ENCODE measurements at places on chromosomes 16 and 17. TPM values are rescaled to one million over a fixed set of nuclear protein-coding genes. Genes with fewer than 3 reads are reported as not detected.

FBXO39 gene
- total RNA-seq = 3.7 TPM

KIF2B gene
- not detected for total RNA-seq

IL17C gene
- total RNA-seq = not detected

TNFRSF17 gene
- not detected for total RNA-seq

ZPBP2 gene
- not detected for total RNA-seq

SLC38A8 gene
- not detected for total RNA-seq

IGFALS gene
- total RNA-seq = not detected

MARCHF10 gene
- total RNA-seq = not detected

- DNase-seq = no peak
Measured at GRCh38 chr17:73952480-73953205, 250.8 kb upstream of the RPL38 start.

GRCh38 chr16:48955837-48956236 is 325.8 kb downstream of the CBLN1 start:
- DNase-seq = no peak

DNA sequence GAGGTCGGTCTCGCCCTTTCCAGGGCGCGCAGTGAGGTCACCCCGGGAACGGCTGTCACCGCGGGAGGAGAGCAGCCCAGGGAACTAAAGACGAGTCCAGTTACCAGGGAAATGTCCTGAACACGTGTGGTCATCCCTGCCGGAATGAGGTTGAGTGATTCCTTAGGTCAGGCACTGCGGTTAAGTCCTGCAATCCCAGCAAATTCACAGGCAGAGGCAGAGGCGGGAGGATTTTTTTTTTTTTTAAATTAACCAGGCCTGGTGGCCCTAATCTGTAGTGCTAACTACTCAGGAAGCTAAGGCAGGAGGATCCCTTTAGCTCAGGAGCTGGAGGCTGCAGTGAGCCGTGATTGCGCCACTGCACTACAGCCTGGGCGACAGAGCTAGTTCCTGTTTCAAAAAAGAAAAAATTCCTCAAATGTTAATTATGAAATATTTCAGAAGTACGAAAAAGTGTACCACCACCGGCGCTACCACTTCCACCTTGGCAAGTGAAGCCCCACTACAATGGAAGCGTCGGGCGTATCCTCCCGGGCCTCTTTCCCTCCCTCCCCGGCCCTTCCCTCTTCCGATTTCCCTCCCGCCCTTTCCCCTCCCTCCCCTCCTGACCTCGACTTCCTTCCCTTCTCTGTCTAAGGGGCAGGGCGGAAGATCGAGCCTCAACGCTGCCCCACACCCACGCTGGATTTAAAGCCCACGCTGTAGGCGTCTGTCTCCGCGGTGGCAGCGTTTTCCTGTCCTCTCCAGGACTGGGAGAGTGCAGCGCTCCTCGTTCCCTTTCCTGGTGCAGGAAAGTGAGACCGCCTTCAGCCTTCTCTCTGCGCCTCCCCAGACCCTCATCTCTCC is 27.3 kb downstream of the SLFN11 start:
- DNase-seq = peak; percentile 56

- DNase-seq = no peak
Measured at GRCh38 chr17:44280392-44280937, 12.5 kb upstream of the SLC4A1 start.

DNA sequence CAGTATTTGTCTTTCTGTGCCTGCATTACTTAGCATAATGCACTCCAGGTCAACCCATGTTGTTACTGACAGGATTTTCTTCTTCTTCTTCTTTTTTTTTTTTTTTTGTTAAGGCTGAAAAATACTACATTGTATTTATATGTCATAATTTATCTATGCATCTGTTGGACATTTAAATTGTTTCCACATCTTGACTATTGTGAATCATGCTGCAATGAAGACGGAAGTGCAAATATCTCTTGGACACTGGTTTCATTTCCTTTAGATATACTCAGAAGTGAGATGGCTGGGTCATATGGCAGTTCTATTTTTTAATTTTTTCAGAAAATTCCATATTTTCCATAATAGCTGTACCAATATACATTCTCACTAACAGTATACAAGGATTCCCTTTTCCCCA is 272.7 kb upstream of the PMFBP1 start:
- no peak for DNase-seq

GRCh38 chr17:82502207-82502606 is 17.3 kb upstream of the FOXK2 start:
- no peak for DNase-seq

DNA sequence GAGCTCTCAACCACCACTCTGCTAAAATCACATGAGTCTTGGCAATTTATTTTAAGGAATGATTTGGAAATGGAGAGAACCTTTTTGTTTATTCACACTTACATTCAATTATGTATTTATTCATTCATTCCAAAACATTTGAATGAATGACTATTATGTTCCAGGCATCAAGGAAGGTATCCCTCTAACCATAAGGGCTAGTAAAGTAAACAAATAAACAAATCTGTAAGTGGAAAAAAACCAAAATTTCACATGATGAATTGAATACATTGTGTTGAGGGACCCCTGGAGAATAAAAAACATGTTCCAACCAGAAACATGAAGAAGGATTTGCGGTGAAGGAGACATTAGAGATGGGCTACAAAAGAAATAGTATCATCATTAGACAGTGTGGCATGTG is 677.8 kb downstream of the TOX3 start:
- no peak for DNase-seq

GRCh38 chr16:83301971-83302370 is 505.8 kb upstream of the HSBP1 start:
- DNase-seq = peak; percentile 30

DNA sequence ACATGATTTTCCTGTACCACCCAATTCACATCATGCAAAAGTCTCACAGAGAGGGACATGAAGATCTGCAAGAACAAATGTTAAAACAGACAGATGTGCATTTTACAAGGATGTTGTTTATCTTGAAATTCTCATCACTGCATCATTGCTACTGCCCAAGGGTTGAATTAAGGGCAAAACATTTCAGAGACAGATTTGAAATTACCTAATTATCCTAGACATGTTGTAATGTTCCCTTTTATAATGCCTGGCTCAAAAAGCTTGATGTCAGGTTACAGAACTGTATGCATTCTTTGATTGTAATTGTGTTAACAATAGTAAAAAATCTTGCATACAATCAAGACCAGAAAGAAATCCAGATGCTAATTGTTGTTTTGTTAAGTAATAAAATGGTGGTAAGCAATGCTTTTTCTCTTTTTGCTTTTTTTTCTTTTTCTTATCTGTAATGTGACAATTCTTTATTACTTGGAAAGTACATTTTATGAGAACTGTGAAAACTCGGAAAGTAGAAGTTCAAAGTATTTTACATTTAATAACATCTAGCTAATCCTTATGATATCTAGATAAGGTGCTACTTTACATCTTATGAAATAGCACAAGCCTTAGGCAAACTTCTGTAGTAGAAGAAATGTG is 3.6 kb upstream of the DUSP14 start:
- no peak for DNase-seq

DNA sequence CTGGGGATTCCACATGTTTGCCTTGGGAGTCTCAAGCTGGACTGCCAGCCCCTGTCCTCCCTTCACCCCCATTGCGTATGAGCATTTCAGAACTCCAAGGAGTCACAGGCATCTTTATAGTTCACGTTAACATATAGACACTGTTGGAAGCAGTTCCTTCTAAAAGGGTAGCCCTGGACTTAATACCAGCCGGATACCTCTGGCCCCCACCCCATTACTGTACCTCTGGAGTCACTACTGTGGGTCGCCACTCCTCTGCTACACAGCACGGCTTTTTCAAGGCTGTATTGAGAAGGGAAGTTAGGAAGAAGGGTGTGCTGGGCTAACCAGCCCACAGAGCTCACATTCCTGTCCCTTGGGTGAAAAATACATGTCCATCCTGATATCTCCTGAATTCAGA is 28.9 kb downstream of the CDRT15 start:
- DNase-seq = no peak

- DNase-seq = peak; percentile 40
Measured at GRCh38 chr17:64147110-64148016, 17.4 kb upstream of the ERN1 start.

DNA sequence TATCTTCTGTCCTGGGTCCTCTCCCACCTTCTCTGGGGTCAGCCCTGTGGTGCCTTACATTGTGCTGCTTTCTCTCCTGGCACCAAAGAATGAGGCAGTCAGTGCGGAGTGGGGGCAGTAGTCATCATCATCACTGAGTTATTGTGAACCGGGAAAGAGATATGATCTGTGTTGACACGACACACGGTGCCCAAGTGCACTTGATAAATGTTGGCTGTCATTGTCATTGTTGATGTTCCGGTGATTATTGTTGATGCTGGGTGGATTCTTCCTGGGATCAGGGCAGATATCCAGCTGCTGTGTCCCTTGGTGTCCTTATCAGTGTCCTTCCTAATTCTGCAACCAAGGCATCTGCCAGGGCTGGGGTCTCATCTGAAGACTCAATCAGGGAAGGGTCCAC is 121.7 kb downstream of the ABCC6 start:
- no peak for DNase-seq

DNA sequence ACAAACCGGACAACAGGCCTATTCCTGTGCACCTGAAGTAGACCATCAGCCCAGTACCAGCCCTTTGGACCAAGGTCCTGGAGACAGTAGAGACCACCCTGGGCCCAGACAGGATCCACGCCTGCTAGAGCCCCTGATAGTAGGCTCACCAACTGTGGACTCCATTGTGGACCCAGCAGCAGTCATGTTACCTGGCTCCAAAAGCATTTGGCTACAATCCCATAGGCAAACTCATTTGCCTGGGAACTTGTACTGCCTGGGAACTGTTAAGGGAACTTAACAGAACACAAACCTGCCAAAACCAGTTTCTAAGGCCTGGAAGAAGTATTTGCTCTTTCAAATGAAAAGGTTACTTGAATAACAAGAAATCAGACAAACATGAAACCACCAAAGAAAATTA is 10.0 kb upstream of the ACSM1 start:
- DNase-seq = no peak

DNA sequence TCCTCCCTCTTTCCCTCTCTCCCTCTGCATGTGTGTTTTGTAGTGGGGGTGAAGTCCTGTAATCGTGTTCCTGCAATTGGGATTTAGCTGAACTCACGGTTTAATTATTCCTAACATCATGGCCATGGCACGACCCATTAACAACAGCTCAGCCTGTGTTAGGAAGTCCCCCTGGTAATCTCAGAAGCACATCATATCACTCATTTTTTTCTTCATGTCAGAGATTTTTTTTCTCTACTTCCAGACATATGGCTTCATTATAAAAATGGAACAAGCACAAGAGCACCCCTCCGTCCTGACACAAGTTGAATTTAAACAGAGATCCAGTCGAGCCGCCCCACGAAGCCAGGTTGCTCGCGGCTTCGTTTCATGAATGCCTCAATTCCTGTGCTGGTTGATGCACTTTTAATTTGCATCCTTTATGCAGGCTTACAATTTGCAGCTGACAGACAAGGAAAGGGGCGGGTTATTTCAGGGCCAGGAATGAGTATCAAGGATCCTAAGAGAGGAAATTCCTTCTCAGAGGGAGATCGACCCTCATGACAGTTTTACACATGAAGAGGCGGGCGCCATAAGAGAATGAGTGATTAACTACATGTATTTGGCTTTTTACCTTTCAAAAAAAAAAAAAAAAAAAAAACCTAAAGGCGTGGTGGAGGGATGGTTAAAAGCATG is 192.9 kb downstream of the MAF start:
- no peak for DNase-seq

- DNase-seq = peak; percentile 7
Measured at GRCh38 chr17:73068322-73069153, 23.9 kb downstream of the SLC39A11 start.

- no peak for DNase-seq
Measured at GRCh38 chr16:58038219-58038641, 12.7 kb downstream of the MMP15 start.

DNA sequence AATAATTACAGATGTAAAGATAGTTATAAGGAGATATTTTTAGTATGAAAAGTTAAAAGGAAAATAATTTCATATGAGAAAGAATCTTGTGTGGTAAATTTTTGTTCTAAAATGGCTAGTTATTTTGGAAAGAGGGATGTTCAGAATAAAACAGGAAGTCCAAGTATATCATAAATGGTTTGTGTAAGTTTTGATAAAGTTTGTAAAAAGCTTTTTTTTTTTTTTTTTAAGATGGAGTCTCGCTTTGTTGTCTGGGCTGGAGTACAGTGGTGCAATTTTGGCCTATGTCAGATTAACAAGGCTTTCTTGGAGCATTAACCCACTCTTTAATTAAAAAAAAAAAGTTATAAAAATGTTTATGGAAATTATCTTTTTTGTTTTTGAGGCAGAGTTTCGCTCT is 8.2 kb upstream of the CDK10 start:
- DNase-seq = no peak

GRCh38 chr17:27525316-27525715 is 69.1 kb downstream of the KSR1 start:
- no peak for DNase-seq

DNA sequence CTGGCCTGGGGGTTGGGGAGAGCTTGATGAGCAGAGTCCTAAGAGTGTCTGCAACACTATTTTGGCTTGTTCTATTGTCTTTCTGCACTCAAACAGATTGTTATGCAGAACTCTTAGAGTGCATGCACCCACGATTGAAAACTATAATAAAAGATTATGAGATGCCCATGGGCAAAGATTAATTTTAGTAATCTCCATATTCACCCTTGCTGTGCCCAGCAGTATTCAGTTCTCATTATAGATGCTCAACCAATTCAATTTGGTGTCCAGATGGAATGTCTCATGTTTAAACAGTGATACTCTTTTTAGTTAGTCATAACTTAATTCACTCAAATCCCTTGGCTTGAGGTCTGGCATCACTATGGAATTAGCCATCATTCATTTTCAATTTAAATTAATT is 952.5 kb downstream of the CDH8 start:
- DNase-seq = no peak

- DNase-seq = no peak
Measured at GRCh38 chr17:2238432-2239169, 65.0 kb downstream of the SMG6 start.

GRCh38 chr16:79004309-79004708 is 596.2 kb downstream of the MAF start:
- DNase-seq = no peak

GRCh38 chr16:69924777-69925191 is 26.4 kb upstream of the CLEC18A start:
- peak; percentile 69 for DNase-seq

DNA sequence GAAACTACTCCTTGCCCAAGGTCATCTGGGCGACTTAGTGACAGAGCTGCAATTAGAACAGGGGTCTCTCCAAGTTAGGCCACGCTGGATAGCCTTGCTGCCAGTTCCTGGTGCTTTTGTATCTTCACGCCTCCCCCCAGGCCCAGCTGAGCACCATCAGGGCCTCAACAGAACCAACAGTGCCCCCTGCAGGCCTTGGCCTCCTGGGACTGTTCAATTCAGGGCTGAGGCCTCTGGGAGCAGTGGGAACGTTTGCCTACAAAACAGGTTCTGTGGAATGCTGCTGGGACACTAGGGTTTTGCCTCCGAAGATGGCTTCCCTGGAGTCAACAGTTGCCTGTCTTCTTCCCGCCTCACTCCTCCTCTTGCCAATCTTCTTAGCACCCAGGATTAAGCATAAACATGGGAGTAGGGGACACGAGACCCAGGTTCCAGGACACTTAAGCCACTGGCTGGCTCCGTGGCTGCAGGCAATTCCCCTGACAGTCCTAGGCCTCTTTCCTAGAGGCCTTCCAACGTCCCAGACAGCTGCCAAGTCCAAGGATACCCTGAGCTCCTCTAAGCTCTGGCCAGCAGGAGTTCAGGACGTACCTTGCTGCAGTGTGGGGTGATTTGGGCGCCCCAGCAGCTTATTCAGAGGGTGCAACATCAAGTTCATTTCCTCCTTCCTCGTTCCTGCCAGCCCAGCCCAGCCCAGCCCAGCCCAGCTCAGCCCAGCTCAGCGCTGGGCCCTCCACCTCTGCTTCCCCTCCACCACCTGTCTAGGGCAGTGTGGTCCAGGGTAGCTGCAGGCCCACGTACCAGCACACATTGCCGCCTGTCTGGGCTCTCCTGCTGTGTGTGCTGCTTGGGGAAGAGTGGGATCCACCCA is 246.6 kb upstream of the RPL38 start:
- DNase-seq = no peak

Data from dermis blood vessel endothelial cell (primary cell).